ENCODE measurements at places on chromosomes 11 and 22. TPM values are rescaled to one million over a fixed set of nuclear protein-coding genes. Genes with fewer than 3 reads are reported as not detected.

The TCIRG1 gene
- total RNA-seq, result 167 TPM

The FDXACB1 gene
- total RNA-seq, result 1.6 TPM

The SLC22A8 gene
- total RNA-seq, result not detected

The NELL1 gene
- total RNA-seq, result not detected

The GRAMD1B gene
- total RNA-seq, result 45.4 TPM

The P2RX6 gene
- total RNA-seq, result 0.70 TPM

The TUBA8 gene
- 0.88 TPM for total RNA-seq

The OR2AG1 gene
- not detected for total RNA-seq

The MUC5AC gene
- total RNA-seq, result 3.6 TPM

The C11orf68 gene
- total RNA-seq, result 52.9 TPM
